GM13976 (cell line): ENCODE measurements at places on chromosomes 11 and 22.
A peak's percentile ranks its signal among the peaks of the same experiment; 100 is the strongest.

- DNase-seq, result no peak
Measured at GRCh38 chr11:62033191-62034035, 66.0 kb upstream of the FTH1 start.

DNA sequence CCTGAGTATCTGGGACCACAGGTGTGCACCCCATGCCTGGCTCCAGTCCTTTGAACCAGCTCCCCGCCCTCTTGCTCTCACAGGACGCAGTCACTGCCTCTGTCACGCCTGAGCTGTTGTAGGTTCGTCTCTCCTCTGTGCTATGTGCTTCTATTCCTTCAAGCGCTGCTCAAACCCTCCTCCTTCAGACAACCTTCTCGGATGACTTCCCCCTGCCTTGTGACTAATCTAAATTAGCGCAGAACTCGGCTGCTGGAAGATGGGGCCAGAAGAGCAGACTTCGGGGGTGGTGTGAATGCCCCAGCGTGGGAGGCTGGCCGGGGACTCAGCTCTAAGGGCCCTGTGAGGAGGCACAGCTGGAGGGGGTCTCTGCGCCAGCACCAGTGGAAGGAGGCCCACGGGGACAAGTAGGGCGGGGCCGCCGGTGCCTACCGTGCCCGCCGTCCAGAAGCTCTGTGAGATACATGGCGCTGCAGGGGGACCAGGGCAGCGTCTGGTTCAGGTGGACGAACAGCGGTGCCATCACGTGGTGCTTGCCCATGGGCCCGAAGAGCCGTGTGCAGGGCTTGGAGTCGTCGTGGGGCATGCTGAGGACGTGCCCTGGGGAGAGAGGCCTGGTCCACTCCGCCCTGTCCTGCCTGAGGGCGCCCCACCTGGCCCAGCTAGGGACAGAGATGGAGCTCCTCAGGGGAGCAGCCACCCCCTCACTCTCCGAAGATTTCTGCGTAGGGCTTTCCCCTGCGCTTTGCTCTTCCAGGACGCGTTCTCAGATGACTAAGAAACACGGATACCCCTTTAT, 12.5 kb downstream of the ADAMTS8 start:
- no peak for DNase-seq

DNA sequence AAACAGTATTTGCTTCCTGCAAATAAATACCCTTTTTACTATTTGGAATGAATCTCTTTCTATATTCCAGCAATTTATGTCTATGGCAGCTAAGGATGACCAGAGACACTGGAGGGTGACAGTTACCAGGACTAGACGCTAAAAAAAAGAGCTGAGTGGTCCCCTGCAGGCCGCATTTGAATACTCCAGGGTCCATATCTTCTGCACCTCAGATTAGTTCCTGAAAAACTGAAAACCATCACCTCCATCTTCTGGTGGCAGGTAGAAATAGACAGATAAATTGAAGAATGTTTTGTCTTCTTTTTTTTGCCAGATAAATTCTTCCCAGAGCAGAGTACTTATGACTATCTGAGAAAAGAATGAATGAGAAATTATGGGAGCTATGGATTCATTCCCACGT, 145.6 kb downstream of the CSNK2A3 start:
- DNase-seq, result no peak

GRCh38 chr11:8060146-8060719, 20.8 kb upstream of the TUB start:
- DNase-seq, result no peak

GRCh38 chr11:122137078-122137793, 21.2 kb upstream of the BLID start:
- no peak for DNase-seq

DNA sequence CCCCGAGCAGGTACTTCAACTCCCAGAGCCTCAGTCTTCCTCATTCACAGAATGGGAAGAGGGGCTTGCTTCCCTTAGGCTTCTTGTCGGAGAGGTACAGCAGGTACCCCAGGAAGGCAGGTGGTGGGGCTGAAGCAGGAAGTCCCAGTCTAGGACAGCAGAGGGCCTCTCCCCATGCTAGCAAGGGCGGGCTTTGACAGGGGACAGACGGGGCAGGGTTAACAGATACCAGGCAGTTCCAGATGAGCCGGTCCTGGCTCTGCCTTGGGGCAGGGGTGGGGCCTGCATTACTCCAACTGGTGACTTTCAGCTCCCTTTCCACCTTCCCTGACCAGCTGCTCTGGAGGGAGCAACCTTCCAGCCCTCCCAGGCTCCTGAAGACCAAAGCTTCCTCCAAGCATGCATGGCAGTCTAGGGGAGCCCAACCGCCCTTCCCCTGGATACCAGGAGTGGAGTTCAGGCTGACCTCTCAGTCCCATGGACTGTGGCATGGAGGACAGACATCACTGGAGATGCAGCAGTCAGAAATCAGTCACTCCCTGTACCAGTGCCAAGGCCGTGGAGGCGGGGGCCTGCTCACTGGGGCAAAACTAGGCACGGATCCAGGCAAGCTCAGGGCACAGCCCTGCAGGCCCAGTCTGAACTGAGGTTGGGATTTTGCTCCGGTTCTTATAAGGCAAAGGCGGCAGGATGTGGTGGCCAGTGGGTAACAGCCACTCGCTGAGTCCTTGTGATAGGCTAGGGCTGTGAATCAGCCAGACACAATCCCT, 60.5 kb downstream of the NAT10 start:
- no peak for DNase-seq

GRCh38 chr11:126338346-126339055, 17.0 kb upstream of the ST3GAL4 start:
- DNase-seq, result no peak

DNA sequence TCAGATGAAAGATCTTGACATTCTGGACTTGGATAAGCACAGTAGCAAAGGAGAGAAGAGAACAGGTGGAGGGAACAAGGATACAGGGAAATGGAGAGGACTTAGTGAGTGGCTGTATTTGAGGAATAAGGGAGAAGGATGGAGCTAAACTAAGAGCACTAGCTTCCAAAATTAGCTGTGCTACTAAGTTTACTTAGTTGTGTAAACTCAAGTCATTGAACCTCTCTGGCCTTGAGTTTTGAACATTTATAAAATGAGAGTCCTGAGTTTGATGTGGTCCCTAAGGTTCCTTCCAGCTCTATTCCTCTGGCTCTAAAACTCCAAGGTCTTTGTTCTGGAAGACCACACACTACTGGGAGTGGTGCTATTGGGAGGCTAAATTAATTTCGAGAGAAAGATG, 100.7 kb downstream of the TRIM44 start:
- DNase-seq, result no peak

DNA sequence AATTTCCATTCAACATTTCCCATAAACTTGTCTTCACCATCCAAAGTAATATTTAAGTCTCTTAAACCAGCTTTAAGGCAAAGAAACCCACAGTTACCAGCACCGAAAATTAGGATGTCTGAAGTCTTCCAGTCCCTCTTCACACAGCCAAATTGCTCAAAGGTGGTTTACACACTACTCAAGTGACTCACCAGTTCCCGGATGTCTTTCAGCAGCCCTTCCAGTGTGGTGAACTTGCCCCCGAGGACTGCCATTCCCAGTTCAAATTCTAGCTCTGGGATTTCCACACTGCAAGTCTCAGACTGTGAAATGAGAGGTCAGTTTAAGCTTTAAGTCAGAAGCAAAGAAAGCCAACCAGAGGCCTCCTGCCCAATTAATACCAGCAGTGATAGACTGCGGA, 5.1 kb downstream of the ZPR1 start:
- DNase-seq, result peak; percentile 32

- no peak for DNase-seq
Measured at GRCh38 chr11:90187839-90188238, 35.0 kb downstream of the CHORDC1 start.

GRCh38 chr22:49418943-49419342, 408.7 kb downstream of the BRD1 start:
- no peak for DNase-seq

- no peak for DNase-seq
Measured at GRCh38 chr11:86698639-86699038, 26.2 kb upstream of the ME3 start.

DNA sequence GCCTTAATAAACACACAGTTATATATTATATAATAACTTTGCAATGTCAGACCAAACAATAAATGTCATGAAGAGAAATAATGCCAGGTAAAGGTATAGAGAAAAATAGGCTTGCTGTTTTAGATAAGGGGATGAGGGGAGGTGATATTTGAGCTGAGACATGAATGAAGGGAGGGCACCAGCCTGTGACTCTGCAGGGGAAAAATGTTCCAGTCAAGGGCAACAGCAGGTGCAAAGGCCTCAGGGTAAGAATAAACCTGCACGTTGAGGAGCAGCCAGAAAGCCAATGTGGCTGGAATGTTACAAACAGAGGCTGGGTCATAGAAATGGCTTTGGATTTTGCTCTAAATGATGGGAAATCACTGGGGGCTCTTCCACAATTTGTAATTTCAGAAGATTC, 519.6 kb downstream of the SOX6 start:
- DNase-seq, result no peak

DNA sequence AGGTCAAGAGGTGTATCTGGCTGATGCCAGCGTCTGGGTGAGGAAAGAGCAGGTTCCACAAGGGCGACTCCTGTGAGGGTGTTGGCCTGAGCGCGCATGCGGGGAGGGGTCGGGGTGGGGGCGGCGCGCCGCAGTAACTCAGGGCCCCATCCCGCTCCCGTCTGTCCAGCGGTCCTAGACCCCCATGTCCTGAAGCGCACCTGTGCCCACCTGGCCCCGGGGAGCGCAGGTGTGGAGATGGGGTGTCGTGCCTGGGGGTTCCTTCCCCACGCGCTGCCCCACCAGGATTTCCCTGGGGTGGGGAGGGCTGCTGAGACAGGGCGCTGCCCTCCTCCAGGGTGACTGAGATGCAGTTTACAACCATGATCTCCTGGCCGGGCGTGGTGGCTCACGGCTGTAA, 20.9 kb downstream of the RNH1 start:
- DNase-seq, result no peak
